ENCODE measurements at places on chromosomes 7 and 10.
A peak's percentile ranks its signal among the peaks of the same experiment; 100 is the strongest.

DNA sequence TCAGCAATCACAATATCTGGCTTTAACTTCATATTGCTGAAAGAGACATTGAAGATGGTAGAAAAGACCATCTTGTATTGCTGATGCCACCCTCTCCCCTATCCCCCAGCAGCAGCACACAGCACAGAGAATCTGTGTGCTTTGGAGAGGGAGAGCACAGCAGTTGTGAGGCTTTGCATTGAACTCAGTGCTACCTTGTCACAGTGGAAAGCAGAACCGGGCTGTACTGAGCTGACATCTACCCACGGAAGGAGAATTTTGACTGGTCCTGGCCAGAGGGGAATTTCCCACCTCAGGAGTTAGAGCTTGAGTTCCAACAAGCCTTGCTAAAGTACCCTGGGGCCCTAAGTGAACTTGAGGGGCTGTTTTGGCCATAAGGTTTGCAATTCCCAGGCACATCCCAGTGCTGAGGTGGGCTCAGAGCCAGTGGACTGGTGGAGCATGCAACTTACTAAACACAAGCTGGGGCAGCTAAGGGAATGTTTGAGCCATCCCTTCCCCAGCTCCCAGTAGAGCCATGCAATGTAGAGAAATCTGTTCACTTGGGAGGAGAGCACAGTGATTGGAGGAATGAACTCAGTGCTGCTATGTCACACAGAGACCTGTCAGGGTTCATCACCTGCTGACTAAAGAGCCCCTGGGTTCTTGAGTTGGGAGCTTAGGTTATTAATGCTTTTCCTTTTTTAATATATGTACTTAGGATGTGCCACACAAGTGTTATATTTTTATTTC is 62.1 kb downstream of the OR13A1 start:
- DNase-seq = no peak

DNA sequence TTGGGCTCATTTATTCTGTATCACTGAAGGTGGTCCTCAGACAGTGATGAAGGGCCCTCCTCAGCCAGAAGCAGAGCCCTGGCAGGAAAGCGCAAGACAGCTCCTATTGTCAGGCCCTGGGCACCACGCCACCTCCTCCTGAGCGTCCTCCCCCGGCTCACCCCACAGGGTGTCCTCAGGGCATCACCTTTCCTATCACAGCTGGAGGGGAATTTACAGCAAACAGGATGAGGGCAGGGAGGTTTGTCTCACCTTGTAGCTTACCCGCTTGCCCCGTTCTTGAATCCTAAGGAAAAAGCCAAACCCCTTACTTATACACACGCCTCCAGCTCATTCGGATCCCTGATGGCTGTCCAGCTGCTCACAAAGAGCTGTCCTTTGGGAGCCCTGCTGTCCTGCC is 50.2 kb upstream of the LANCL2 start:
- DNase-seq = no peak

DNA sequence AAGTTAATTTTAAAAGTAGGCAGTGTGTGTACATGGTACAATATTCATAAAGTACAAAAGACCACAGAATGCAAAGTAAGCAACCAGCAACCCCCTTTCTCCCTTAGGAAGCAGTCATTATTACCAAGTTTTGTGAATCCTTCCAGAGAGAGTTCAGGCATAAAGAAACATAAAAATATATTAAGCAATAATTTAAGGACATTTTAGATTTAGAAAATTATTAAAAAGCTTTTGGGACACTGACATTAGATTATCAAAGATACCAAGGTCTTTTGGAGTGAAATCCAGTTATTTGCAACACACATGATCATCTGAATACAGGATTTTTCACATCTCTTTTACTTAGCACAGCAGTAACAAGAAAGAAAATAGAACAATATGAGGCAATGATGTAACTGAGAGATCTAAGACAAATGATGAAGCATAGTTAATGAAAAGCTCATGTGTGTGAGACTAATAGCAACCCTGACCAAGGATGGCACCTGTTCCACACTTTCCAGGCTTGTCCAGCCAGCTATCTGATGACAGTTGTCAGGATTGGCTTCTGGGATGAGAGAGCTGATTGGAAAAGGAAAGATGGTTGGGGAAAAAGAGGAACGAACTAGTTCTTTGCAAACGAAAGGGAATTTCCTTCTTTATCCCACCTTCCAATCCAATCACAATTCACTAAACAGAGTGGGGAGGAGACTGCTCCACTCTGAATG is 115.5 kb upstream of the LAMB4 start:
- DNase-seq = no peak

GRCh38 chr7:156947120-156947843 is 2.2 kb upstream of the NOM1 start:
- no peak for DNase-seq

DNA sequence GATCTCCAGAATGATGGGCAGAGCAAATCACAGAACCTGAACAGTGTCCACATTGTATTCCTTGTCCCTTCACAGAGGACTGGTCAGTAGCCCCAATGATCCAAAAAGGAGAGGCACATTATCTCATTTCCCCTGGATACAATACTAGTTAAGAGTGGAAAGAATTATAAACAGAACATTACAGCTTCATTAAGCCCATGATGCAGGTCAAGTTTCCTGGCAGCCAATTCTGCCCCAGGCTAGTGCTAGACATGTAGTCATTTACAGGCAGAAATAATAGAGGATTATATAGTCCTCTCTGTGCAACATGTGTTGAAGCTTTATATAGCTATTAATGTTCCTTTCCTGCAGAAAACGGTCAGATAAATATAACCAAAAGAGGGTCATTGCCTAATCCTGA is 124.3 kb upstream of the WNT16 start:
- no peak for DNase-seq

DNA sequence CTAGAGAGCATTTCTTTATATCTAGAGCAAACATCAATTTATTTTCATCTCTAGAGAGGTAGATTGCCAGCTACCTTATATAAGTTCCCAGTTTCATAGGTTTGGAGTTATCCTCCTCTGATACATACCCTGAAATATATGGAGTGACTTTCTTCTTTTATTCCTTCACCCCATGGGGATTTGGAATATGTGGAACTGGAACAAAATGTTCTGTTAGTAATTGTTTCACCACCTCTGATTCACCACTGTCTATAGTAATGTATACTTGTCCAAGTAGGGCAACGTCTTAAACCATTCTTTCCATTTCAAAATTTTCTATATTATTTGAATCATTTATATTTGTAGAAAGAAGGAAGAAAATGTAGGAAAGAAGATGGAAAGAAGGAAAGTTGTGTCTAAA is 511.2 kb upstream of the KCND2 start:
- DNase-seq = no peak

GRCh38 chr7:40815512-40815911 is 680.7 kb downstream of the SUGCT start:
- DNase-seq = no peak

- no peak for DNase-seq
Observed at GRCh38 chr7:101595246-101595645, 33.9 kb downstream of the MYL10 start.

DNA sequence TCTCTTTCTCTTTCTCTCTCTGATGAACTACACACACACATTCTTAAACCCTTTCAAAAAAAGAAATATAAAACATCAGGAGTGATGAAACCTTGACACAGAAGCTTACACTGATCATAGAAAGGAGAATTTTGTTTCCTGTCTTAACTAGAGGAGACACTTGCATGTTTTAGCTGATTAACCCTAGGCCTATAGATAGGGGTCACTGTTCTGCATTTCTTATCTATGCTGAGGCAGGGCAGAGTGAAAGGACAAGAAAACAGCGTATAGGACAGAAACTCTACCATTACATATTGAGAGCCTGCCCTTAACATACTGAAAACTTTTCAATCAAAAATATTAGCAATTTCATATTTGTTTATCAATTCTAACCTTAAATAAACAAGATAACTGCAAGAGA is 680.6 kb upstream of the MBL2 start:
- no peak for DNase-seq

DNA sequence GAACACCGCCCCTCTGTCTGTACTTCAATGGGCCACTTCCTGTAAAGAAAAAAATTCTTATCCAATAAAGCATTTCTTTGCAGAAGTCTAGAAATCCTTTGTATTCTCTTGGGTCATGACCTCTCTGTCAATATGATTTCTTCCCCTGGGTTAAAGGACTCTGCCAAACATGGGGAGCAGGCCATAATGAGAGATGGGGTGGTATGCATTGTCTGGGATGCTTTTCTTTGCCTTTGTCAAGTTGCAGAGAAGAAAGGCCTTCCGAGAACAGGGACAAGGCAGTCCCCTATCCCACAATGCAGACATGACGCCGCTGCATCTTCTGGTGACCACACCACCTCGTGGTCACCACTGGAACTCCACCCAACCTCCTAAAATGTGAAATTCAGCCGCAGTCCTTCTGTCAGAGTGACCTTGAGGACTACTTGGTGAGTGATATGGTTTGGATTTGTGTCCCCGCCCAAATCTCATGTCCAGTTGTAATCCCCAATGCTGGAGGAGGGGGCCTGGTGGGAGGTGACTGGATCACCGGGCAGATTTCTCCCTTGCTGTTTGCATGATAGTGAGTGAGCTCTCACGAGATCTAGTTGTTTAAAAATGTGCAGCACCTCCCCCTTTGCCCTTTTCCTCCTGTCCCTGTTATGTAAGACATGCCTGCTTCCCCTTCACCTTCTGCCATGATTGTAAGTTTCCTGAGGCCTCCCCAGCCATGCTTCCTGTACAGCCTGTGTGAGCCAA is 15.2 kb upstream of the FRMPD2 start:
- DNase-seq = peak; percentile 86

GRCh38 chr10:117662126-117662525 is 119.6 kb downstream of the EMX2 start:
- no peak for DNase-seq

- DNase-seq = no peak
Observed at GRCh38 chr7:5615190-5616070, 166.0 kb downstream of the RNF216 start.

- DNase-seq = no peak
Observed at GRCh38 chr7:126005064-126005463, 1075.4 kb upstream of the POT1 start.

DNA sequence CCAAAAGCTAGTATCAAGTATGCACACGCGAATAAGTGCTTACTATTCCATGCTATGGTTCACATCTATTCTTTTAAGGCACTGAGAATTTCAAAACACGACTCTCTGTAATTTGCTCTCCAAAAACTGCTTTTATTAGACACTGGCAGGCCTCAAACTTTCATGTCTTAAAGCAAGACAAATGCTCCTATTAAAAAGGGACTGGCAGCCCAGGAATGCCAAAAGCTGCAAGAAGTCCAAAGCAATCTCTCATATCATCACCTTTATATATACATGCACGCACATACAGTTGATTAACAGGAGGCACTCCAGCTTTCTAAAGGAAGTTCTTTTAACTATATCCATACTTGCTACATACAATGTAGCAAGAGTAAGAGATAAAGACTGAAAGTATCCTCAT is 34.8 kb downstream of the UBE2H start:
- DNase-seq = no peak

DNA sequence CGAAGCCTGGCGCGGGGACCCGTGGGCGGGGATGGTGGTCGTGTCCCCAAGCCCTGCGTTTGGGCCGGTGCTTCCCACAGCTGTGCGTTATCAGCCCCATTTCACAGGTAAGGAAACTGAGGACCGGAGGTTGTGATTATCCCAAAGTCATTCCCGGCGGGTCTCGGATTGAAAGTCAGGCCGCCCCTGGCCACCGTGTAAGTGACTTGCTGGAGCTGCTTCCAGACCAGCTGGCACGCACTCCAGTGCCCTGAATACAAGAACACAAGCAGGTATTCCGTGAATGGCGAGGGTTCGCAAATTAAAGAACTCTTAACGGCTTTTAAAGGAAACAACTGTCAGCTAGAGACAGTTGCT is 675 bp upstream of the ATE1 start:
- no peak for DNase-seq

- DNase-seq = no peak
Observed at GRCh38 chr7:56063500-56063881, 595 bp upstream of the SUMF2 start.

- DNase-seq = no peak
Observed at GRCh38 chr7:23105086-23105643, 420 bp upstream of the KLHL7 start.

DNA sequence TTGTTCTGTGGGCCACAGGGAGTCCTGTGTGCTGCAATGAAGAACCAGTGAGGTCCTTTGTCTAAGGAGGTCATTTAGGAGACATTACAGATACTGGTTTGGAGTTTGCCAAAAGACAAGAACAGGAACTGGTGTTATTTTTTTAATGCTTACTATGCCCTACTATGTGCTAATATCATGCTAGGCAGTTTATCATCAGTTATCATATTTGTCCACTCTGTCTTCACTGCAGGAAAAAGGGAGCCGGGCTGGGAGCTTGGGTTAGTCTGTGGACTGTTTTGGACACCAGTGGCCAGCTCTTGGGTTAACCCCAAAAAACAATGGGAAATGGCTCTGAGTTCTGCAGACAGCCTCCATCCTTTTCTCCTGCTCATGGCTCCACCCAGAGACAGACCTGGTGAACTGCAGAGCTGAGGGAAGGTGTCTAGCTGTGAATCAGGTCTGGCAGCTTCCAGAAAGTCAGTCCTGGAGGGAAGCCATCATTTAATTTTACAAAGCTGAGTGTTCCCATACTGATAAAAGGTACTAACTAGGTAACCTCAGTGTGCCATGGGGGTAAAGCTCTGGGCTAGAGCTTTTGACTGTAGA is 101.2 kb upstream of the ZNF746 start:
- DNase-seq = no peak

- DNase-seq = no peak
Observed at GRCh38 chr10:66394342-66395063, 531.3 kb upstream of the LRRTM3 start.

- no peak for DNase-seq
Observed at GRCh38 chr10:70585578-70586169, 16.9 kb downstream of the PRF1 start.

DNA sequence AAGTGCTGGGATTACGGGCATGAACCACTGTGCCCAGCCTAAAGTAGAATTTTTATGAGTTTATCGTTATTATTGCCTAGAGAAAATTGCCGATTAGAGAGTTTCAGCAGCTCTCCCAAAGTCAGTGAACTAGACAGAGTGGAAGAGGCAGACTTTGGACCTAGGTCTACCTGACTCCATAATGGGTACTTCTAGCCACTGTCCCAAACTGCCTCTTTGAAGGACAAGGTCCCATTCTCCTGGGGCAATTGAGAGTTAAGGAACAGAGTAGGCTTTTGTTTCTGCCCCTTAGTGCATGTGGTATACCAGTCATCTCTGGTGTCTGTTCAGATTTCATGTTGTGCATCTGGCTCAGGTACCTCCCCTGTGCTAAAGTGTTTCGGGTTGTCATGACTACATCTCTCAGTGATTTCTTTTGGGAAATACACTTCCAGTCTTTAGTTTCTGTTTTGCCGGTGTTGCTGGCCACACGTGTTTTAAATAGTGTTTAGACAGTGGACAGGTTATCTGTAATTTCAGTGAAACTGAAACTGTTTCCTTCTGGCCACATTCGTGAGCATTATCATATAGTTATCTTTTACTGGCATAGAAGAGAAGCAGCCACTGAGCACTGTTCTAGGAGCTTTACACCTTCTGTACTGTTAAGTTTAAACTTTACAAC is 4.7 kb downstream of the TMEM236 start:
- no peak for DNase-seq

GRCh38 chr7:79893991-79894390 is 240.6 kb upstream of the GNAI1 start:
- no peak for DNase-seq

GRCh38 chr10:110192552-110192951 is 14.9 kb upstream of the MXI1 start:
- no peak for DNase-seq

- peak; percentile 66 for DNase-seq
Observed at GRCh38 chr10:80924063-80924952, 386.6 kb downstream of the SH2D4B start.

Measured in retina (tissue), 1 donor.